Activated naive CD4-positive, alpha-beta T cell treated with Interleukin-2 at 50 U/mL for 16 hours (primary cell): ENCODE measurements at places on chromosomes 16 and 17.

GRCh38 chr17:73625006-73625405 lies 19.2 kb downstream of the SDK2 start:
- DNase-seq, result no peak

DNA sequence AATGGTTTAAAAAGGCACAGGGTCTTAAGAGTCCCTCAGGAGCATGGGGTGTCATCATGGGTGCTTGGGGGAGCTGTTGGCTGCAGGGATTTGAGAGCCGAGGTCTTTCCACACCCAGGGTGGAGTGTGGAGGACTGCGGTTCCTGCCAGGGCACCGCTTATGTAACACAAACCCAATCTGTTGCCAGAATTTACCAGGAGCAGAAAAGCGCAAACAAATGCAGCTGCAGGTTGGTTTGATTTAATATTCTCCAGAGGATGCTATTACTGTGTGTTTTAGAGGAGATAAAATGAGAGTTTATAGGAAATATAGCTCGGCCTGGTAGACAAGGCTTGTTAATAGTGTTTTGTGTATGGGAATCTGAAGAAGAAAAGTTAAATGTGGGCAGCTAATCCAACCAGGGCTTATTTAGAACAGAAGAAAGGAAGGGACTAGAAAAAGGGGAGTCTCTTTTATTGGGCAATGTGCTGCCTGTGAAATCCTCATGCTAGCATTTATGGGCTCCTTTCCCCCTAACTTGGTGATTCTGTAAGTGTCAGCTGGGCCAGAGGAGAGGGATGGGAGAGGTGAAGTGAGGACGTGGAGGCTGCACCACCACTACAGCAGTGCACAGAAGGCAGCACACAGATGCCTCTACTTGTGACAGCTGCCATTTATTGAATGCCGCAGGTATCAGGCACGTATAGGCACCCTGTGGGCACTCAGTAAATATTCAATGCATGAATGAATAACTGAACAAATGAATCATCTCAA lies 174.7 kb downstream of the KATNIP start:
- no peak for DNase-seq

DNA sequence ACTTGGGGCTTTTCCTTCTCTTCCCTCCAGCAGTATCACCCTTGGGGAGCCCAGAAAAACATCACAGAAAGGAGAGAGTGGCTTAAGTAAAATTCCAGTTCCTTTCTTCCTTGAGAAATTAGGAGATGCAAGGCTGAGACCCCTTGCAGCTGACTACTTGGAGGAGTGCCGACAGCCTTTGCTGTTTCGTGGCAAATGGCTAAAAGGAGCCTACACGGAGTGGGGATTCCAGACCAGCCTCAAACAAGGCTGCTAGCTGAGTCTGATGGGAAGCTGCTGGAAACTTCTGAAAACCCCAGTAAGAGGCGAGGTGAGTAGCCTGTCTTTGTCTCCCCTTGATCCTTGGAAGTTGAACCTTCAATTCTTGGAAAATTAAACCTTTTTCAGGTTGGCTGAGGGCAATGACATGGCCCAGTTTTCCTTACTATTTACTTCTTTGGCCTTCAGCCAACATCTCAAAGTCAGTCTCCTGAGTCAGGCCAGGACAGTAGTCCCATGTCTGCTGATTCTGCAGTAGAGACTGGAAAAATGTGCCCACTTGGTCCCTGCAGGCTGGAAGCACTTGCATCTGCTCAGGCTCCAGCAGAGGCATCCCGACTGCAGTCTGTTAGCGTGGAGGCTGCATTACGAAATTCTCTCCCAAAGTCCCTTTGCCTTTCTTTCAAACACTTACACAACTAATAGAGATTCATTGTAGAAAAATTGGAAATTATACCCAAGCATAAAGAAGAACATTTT lies 23.4 kb downstream of the SMIM36 start:
- DNase-seq, result no peak

DNA sequence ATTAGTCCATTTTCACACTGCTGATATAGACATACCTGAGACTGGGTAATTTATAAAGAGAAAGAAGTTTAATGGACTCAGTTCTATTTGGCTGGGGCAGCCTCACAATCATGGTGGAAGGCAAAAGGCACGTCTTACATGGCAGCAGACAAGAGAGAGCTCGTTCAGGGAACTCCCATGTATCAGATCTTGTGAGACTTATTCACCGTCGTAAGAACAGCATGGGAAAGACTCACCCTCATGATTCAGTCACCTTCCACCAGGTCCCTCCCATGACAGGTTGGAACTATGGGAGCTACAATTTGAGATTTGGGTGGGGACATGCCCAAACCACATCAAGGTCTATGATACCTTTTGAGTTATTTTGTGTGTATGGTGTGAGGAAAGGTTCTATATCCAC lies 66.9 kb downstream of the METRNL start:
- no peak for DNase-seq
